NCI-H510A treated with DMSO at 0.1 percent for 48 hours (cell line): ENCODE measurements at places on chromosomes 12 and 14.

- no peak for DNase-seq
Observed at GRCh38 chr12:132439333-132439904, 50.5 kb upstream of the FBRSL1 start.

- no peak for DNase-seq
Observed at GRCh38 chr14:59711080-59711479, 134.5 kb upstream of the CCDC175 start.

GRCh38 chr12:64780531-64781279 lies 21.5 kb upstream of the GNS start:
- peak; percentile 80 for DNase-seq

DNA sequence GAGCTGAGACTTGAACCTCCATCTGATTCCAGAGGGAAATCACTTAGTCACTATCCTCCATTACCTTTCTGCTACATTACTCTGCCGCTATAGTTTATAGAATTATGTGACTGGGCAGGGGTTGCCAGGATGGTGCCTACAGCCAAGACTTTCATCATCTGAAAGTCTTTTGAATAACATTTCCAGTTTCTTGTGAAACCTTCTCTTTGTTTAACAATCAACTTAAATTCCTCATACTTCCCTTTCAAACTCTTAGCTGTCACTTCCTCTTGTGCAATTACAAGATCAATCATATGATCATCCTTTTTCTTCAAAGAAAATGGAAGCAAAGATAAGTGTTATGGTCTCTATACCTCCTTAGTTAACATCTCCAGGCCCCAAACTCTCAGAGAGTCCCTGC lies 25.4 kb upstream of the PELI2 start:
- DNase-seq: no peak

GRCh38 chr12:120167529-120168095 lies 26.9 kb downstream of the GCN1 start:
- DNase-seq: no peak

- no peak for DNase-seq
Observed at GRCh38 chr14:53011053-53011462, 60.2 kb upstream of the FERMT2 start.

DNA sequence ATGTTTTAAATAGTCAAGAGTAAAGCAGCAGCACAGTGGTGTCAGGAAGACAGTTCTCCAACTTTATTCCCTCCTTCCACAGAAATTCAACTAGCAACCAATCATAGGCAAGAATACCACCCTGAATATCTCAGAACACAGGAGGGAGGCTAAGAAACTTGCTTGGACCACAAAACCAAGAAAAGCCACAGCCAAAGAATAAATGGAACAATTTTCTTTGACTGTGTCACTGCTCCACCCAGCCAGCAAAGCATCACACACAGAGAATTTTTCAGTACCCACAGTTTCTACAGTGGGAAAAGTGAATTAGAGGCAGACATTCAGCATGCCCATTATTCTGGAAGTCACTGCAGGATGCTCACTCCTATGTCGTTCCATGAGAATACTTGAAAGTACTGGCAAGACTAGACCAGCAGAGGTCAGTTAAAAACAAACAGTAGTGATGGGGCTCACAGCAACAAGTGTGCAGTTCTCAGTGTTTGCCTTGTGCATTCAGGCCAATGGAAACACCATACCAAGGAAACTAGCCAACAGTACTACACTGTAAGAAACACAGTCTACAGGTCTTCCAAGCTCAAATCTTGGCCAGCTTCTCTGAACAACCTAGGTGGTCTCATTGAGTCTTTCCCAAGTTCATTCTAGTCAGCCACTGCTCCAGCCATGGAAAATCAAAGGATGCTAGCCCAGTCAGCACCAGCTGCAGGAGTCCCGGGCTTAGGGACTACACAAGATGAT lies 56.8 kb upstream of the FOXG1 start:
- no peak for DNase-seq

GRCh38 chr12:20711846-20712245 lies 16.7 kb downstream of the SLCO1C1 start:
- no peak for DNase-seq

DNA sequence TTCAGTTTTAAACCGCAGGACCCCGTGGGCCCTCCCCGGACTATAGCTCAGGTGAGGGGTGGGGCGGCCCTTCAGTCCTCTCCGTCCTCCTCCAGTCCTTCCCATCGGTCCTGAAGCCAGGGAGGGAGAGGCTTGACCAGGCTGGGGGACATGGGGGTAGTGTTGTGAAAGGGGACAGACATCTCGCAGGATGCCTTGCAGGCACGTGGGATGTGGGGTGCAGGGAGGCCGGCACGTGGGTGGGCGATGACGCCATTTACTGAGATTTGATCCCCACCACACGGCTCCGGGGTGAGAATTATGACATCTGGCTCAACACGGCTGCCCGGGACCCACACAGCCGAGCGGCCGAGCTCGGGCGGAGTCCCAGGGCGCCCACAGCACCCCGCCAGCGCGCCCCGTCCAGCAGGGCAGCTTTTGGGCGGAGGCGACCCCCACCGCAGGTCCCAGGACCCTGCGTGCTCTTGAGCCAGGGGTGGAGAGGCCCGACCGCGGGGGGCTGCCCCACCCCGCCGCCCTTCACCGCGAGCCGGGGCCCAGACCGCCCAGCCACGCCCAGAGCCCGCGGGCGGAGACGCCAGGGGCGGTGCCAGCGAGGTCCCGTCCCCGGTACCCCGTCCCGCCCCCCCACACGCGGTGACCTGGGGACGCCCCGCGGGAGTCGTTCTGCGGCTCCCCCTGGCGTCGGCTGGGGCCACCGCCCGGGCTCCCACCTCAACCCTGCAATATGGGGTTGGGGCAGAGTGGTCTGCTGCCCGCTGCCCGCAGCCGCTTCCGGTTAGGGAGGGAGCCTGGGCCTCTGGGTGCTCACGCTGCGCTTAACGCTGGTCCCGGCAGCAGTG lies 3.3 kb upstream of the EXOC3L4 start:
- peak; percentile 40 for DNase-seq

DNA sequence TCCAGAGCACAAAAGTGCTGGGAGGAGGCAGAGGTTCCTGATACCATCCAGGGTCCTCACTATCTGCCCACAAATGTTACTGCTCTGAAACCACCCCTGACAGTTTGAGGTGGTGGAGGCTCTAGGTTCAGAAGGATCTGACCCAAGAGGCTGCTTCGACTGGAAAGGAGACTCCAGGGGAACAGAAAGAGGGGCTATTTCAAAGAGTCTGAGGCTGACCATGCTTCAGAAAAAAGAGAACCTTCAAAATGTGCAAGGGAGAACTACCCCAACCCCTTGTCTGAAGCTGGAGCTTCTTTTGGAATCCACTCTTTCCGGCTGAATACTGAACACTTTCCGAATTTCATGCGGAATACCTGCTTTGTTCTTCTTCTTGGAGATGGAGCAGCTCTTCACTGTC lies 41.8 kb downstream of the RBM19 start:
- DNase-seq: no peak

- no peak for DNase-seq
Observed at GRCh38 chr12:81081726-81082125, 3.8 kb downstream of the ACSS3 start.

- no peak for DNase-seq
Observed at GRCh38 chr12:62737188-62737587, 197.8 kb downstream of the PPM1H start.

DNA sequence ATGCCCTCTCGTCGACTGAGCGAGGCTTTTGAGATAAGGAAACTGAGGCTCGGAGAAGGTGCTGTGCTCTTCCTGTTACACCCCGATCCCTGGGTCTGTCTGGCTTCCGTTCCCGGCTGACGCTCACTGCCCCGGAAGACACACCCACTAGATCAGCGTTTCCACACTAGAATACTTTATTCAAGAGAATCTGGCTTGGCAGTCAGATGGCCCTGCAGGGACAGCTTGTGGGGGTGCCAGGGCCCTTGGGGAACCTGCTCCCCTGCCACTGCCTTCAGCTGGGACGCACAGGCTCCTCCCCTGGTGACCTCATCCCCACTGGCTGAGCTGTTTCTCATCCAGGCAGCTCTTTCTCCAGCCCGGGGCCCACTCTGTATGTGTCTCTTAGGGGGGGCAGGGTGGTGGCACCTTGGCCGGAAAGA lies 13.7 kb downstream of the PGF start:
- DNase-seq: no peak

DNA sequence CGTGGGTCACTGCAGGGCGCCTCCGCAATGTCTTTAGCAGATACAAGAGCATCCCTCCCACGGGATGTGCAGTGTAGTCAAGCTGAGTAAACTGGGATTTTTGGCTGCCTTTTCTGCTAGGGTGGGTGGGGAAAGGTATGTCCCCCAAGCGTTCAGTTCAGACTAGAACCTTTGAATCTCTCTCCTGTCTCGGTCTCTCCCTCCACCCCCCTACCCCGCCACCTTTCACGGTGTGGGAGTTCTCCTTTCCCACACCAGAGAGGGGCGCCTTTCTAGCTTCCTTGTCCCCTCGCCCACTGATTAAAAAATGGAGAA lies 525 bp upstream of the FAR2 start:
- DNase-seq: no peak

GRCh38 chr12:30782316-30783173 lies 27.8 kb upstream of the CAPRIN2 start:
- no peak for DNase-seq

DNA sequence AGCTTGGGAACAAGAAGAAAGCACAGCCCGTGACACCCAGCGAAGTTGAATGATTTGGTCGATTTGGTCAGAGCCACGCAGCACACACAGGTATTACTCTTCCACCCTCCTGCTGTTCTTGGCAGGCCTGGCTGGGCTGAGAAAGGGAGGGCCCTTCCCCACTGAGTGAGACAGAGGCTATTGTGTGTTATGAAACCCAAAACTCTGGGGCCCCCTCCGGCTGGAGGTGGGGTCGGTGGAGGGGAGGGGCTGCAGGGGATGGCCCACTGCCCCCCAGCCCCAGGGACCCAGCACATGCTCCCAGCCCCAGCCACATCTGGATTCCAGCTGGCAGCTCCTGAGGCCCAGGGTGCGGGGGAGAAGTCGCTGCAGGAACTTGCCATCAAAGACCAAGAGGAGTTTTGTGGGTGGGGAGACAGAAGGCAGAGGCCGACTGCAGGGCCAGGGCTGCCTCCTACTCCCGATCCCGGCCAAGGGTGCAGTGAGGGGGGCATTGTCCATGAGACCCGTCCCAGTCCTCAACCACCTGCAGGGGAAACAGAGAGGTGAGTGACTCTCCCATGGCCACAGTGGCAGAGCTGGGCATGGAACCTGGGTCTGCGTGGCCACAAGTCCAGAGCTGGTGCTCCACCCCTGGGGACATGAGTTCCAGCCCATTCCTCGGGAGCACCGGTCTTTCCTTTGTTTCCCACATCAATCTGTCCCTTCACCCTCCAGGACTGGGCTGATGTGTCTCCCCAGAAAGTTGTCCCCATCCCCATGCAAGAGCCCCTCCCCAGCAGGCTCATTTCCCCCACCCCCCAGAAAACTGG lies 8.7 kb downstream of the TMEM119 start:
- no peak for DNase-seq

- DNase-seq: no peak
Observed at GRCh38 chr14:104953896-104954656, 24.1 kb downstream of the AHNAK2 start.

GRCh38 chr12:49558526-49558925 lies 9.4 kb downstream of the MCRS1 start:
- no peak for DNase-seq

- peak; percentile 70 for DNase-seq
Observed at GRCh38 chr12:115598871-115599811, 678.4 kb downstream of the MED13L start.

DNA sequence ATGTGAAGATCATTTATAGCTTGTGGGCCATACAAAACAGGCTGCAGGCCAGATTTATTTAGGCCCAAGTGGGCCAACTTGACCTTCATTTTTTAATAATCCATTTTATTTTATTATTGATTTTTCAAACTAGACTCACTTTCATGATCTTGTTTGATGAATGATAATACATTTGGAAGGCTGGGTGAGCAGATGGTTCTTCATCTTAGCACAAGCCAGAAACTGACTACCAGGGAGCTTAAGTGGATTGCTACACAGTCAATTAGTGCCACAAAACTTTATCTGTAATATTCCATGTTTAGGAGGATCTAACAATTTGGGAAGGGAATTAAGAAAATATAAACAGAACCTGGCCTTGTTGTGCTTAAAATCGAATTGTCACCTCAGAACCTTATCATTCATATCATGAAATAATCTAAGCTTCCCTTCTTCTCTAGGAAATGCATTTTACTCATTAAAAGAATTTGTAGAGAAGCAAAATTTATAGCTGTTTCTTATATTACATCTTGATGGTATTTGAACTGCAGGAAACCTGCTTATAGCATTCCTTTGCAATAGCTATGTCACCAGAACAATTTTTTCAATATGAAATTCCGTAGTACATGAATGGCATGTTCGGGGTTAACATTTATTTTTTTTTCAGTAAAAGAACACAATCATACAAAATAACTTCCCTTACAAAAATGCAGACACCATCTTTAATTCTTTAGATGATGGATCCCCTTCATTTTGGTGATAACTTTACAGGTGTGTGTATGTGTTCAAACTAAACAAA lies 62.0 kb upstream of the CSRP2 start:
- no peak for DNase-seq

DNA sequence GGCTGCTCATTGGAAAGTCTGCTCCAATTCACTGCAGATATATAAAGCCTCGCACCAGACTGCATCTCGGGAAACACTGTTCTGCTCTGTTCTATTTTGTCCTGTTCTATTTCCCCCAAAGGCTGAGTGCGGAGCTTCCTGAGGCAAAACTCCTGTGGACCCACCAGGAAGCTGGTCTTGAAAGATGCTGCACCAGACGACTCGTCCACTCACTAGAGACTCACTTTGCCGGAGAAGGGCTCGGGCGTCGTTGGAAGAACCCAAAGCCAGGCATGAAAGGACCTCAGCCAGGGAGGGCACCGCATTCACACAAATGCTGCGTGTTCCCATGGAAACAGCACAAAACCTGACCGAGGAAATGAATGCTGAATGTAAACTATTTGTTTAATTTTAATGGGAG lies 331.2 kb upstream of the SFSWAP start:
- no peak for DNase-seq

GRCh38 chr14:99524804-99525698 lies 43.8 kb downstream of the CCNK start:
- no peak for DNase-seq
